HT-29 (cell line): ENCODE measurements at places on chromosomes 7 and 10.
A peak's percentile ranks its signal among the peaks of the same experiment; 100 is the strongest.

- DNase-seq = no peak
These were observed 29.4 kb upstream of the PNLIPRP3 start for GRCh38 chr10:116398224-116398623.

DNA sequence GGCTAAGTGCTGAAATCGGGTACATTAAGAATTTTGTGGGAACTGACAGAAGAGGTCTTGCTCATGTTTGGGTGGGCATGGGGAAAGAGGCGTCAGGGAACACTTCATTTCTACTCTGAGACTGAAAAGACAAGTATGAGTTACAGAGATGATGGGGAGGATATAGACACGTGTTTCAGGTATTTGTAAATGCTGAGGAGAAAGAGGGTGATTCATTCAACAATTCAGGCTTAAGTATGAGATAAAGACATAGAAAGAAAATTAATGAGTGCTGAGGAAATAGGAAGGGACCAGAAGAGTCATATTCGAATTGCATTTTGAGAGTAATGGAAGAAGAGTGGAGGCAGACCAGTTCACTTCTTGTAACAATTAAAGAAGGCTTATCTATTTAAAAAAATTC, 143.6 kb downstream of the HBP1 start:
- DNase-seq = no peak

DNA sequence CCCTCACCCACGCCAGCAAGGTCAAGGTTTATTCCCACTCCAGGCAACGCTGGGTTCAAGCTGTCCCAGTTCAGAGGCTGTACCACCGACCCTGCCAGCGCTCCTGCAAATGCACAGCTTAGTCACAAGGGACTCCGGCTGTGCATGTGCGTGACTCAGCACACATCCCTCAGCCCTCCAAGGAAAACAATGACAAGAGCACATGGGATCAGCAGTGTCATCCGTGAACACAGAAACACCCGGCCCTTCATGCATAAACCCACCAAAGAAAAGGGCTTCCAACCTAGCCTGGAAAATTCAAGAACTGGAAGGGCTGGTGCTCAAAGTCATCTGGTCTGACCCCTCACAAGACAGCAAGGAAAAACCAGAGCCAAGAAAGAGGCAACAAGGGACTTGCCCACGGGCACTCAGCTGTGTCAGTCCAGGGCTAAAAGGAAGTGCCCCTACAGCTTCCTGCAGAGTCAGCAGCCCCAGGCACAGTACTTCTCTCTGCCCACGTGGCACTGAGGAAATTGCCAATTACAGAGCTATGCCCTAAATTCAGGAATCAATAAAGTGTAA, 106.1 kb downstream of the KCNMA1 start:
- DNase-seq = no peak

DNA sequence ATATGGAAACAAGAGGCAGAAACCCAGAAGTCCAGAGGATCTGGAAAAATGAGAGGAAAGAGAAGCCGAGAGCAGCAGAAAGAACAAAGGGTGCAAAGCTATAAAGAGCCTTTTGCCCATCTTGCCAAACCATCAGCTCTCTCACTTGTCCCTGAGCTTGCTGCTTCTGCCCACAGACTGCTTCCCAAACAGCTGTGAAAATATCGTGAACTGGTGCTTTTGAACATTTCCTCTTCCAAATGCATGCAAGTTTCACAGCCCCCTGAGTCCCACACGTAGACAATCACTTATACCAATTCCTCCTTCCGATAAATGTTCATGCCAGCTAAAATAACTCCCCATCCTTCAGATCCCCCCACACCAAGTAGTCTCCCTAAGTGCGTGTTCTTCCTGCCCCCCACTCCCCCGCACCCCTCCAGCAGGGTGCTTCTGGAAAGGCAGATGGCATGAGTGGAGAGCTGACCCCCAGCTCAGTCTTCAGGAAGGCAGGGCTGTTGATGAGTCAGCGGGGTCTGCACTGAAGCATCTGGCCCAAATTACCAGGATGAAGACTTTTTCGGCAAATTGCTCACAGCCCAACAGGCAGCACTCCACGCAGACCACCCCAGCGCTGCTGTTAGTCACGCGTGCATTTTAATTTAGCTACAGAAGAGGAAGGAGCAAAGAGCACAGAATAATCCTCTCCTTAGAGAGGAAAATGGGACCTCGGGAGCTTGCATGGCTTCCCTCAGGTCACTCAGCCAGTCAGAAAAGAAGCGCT, 76.1 kb upstream of the KCNMA1 start:
- no peak for DNase-seq

- peak; percentile 73 for DNase-seq
These were observed 44.1 kb upstream of the CNPY1 start for GRCh38 chr7:155590215-155591018.

- DNase-seq = peak; percentile 6
These were observed 212.8 kb upstream of the PODXL start for GRCh38 chr7:131769241-131769640.

- no peak for DNase-seq
These were observed 648.3 kb downstream of the PARD3 start for GRCh38 chr10:34166823-34167222.

GRCh38 chr10:43194859-43195258, 56.6 kb downstream of the CSGALNACT2 start:
- DNase-seq = no peak
